Activated CD4-positive, alpha-beta T cell treated with anti-CD3 and anti-CD28 coated beads, Interleukin-2, Interleukin-4, amounts not matched to agents 100 ng/mL and 50 ng/mL, durations not matched to agents 16 hours and 8 hours (primary cell): ENCODE measurements at places on chromosomes 13 and 19.

DNA sequence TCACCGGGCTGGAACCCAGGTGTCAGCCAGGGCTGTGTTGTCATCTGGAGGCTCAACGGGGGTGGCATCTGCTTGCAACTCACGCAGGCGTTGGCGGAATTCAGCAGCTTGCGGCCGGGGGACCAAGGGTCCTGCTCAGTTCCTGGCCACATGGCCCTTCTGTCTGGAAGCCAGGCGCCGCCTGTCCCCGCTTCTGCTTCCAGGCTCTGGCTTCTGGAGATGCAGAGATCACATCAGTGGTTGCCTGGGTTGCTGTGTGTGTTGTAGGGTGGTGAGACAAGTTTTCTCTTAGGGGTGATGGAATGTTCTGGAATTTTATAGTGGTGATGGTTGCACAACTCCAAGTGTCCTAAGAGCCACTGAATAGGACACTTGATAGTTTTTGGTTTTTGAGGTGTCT is 5.0 kb downstream of the ADAT3 start:
- DNase-seq, result no peak

- no peak for DNase-seq
Measured at GRCh38 chr13:86665842-86666241, 866.6 kb upstream of the SLITRK6 start.

GRCh38 chr13:91649456-91649855 is 251.0 kb downstream of the GPC5 start:
- no peak for DNase-seq

DNA sequence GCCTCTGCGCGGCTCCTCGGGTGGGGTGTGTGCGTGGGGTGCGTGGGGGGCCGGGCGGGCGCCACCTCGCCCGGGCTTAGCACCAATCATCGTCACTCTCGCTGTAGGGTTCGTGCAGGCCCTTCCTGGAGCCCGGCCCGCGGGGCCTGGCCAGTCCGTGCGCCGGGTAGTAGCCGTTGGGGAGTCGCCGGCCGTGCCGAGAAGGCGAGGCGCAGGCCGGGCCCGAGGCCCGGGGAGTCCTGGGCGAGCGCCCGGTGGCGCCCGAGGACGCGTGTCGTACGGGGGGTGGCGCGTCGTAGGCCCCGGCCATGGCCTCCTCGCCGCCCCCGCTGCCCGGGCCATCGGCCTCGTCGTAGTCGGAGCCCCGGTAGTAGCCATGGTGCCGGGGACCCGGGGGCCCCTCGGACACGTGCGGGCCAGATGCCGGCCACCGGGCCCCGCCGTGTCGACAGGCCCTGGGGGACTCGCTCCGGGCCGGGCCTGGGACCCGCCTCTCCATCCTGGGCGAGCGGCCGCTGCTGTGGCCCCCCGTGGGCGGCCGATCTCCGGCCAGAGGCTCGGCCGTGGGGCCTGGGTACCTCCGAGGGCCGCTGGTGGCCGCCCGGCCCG is 57.1 kb downstream of the IER2 start:
- no peak for DNase-seq

GRCh38 chr19:1183543-1184172 is 9.6 kb upstream of the SBNO2 start:
- DNase-seq, result no peak

- no peak for DNase-seq
Measured at GRCh38 chr19:6088602-6089049, 21.7 kb downstream of the RFX2 start.

GRCh38 chr19:7970716-7971448 is 27.4 kb upstream of the TIMM44 start:
- DNase-seq, result peak; percentile 24

DNA sequence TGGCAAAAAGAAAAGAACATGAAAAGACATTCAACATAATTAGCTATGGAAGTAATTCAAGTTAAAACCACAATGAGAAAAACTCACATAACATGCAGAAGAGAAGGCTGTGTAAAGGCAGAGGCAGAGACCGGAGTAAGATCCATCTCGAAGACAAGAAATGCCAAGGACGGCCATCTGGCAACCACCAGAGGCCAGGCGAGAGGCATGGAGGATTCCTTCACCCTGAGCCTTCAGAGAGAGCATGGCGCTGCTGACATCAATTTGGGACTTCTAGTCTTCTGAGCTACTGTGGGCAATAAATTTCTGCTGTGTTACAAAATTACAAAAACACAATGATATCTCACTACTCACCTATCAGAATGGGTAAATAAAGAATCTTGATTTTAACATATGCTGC is 381.0 kb downstream of the TSHZ3 start:
- DNase-seq, result no peak

DNA sequence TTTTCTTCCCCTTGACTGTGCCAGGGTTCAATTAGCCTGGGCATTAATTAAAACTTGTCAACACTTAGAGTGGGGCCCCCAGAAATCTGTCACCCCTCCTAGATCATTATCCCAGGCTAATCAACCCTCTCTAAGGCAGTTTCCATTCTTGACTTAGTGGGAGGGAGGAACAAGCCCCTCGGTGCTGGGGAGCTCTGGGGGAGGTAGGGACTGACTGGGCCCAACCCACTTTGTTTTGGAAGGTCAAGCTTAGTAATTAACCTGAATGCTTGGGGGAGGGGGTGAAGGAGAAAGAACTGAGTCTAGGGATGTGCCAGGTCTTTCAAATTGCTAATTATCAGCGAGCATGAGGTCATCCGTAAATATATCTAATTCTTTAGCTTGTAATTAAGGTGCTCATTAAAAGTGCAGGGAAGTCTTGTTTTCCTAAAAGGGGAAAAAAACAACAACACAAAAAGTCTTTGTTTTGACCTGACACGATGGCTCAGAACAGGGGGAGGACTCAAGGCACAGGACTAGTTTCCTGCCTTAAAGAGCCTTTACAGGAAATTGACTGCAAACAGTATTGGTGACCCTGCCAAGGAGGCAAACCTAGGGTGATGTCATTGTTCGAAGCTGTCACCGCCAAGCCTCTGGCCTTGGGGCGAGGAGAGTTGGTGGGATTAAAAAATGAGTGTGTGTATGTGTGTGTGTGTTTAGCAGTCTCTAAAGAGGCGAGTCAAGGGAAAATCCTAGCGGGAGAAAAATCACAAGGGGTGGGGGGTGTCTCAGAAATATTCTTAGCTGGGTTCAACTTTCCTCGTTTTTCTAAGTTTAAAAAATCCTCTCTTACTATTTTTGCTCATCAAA is 19.4 kb downstream of the ACTN4 start:
- DNase-seq, result peak; percentile 68

GRCh38 chr13:24083141-24083540 is 77.4 kb upstream of the SPATA13 start:
- no peak for DNase-seq

GRCh38 chr19:35860436-35860817 is 3.7 kb downstream of the KIRREL2 start:
- no peak for DNase-seq
